Right lung (tissue), 10 donors: ENCODE measurements at places on chromosomes 13 and 19.

GRCh38 chr13:70755456-70755855 is 647.2 kb upstream of the KLHL1 start:
- no peak for DNase-seq

- no peak for DNase-seq
Observed at GRCh38 chr13:110555601-110556223, 5.8 kb downstream of the RAB20 start.

GRCh38 chr13:24173795-24174194 is 13.3 kb downstream of the SPATA13 start:
- DNase-seq = no peak

- DNase-seq = no peak
Observed at GRCh38 chr13:44040818-44041100, 161.1 kb downstream of the LACC1 start.

- DNase-seq = no peak
Observed at GRCh38 chr19:38850436-38850975, 720 bp upstream of the HNRNPL start.

DNA sequence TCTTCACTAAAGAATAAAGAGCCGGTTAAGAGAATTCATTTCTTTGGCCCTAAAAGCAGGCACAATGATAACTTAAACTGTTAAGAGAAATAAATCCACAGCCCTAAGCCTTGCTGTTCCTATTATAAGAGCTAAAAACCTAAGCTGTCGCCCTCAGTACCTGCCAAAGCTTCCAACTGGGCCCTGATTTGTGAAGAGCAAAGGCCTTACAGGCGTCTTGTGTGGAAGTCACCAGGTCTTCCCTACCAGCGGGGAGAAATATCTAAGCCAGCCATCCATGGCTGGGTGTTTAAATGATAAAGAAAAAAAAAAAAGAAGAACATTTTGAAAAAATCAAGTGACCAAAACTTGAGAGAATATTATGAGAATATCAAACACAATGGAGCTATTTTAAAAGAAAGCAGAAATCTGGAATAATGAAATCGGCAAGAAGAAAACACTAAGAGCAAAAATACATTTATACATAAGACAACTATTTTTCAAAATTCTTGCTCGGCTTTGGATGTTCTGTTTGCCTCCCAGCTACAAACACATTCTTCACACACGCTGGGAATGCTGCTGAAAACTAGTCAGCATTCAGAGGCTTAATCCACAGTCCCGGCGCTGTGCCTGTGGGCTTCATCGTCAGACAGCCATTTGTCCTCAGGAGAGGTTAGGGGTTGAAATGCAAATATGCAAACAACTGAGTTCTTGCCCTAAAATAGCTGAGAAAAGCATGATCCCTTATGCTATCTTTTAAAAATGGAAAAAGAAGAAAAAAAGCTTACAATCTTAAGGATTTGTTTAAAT is 89.8 kb upstream of the LSM14A start:
- DNase-seq = peak; percentile 33

GRCh38 chr19:7115721-7116120 is 46.2 kb downstream of the ZNF557 start:
- DNase-seq = no peak

- DNase-seq = no peak
Observed at GRCh38 chr13:73141292-73141771, 82.5 kb downstream of the KLF5 start.

DNA sequence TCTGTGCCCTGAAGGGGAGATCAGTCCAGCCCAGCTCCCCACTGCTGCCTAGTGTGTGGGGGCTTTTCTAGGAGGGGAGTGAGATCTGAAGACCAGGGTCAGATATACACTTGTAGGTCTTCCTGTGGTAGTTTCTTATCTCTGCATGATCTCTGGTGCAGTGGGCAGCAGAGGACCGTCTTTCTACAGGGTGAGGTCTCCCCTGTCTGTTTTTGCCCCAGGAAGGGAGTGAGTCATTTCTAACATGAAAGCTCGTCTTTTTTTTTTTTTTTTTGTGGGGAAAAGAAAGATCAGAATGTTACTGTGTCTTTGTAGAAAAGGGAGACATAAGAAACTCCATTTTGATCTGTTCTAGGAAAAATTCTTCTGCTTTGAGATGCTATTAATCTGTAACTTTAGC is 8.8 kb upstream of the ZNF808 start:
- DNase-seq = no peak

- no peak for DNase-seq
Observed at GRCh38 chr13:45016792-45017425, 27.6 kb downstream of the GPALPP1 start.

GRCh38 chr19:7242601-7243258 is 51.5 kb downstream of the INSR start:
- DNase-seq = no peak

- no peak for DNase-seq
Observed at GRCh38 chr13:26480246-26480855, 77.1 kb upstream of the WASF3 start.

GRCh38 chr13:40333226-40333625 is 333.2 kb downstream of the FOXO1 start:
- no peak for DNase-seq

DNA sequence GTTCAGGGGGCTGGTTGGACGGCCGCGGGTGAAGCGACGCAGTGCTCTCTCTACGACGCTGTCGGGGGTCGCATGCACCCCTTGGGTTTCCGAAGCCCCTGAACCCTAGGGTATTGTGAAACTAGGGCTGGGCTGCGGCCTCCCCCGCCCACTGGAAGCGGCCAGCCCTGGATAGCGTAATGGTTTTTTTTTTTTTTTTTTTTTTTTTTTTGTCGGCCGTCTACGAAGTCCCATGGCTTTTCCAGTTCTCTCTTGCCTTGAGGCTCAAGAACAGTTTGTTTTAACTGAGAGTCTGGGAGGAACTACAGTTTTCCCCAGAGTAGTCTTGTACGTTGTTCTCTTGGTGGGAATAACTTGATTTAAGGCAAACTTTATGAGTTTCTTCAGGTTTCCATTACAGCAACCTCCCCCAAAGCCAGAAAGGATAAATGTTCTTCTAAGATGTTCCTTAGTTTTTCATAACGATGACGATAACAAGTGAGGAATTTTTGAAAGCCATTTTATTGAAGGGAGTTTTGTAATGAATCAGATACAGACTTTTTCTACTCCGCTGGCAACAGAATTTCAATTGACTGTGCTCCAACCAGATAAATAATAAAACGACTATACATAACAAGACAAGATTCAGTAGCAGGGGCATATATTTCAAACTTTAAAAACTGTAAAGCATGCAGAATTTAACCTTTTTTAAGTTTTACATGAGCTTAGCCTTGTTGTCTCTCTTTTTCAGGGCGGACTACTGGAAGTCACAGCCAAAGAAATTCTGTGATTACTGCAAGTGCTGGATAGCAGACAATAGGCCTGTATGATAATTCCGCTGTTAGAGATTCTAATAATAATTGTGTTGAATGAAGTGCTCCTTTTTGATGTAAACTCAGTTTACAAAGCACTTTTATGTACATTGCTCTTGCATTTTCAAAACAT is 867 bp downstream of the WBP4 start:
- no peak for DNase-seq

DNA sequence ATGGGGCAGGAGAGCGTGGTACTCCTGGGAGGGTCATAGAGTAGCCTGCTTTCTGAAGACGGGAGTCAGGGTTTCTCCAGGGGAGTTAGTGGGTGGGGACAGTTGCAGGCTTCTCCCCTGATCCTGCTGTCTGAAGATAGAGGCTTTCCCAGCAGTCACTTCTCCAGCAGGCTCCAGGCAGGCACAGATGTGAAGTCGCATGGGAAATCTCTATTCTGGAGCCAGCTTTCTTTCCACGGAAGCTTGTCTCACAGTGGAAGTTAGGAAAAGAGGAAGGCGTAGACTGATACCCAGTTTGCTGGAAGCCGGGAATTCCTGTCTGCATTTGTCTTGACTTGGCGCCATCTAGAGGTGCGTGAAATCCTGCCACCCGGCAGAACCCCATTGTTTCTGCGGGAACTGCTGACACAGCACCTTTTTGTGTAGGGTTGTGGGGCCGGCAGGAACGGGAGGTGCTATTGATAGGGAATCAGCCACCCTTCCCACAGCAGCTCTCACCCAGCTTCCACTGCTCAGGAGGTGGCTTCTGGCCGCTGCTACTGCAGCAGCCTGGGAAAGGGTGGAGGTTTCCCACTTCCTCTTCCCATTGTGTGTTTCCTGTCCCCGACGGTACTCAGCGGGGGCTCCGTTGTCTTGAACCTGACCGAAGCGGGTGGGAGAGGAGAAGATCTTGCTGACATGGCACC is 28.5 kb upstream of the NPAS1 start:
- peak; percentile 87 for DNase-seq

DNA sequence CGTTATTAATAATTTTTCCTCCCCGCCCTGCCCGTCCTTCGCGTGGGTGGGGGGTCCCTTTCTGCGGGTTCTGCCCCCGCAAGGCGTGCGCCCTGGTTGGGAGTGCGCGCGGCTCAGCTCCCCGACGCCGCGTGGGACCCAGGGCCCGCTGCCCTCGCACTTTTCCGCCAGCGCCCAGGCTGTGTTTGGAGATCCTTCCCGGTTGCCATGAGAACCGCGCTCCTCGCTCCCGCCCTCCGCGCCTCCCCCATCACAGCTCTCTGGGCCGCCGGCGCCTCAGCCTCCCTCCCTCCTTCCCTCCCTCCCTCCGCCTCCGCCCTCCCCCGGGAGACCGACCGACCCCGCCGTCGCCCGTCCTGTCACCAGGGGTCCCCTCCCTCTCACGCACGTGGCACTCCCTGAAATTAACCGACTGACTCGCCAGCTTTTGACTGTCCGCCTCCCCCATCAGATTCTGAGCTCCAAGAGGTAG is 2.4 kb upstream of the SSBP4 start:
- DNase-seq = peak; percentile 95
